ENCODE measurements at places on chromosomes 12 and 14.

GRCh38 chr12:130422676-130423075 lies 85.0 kb downstream of the PIWIL1 start:
- no peak for DNase-seq

DNA sequence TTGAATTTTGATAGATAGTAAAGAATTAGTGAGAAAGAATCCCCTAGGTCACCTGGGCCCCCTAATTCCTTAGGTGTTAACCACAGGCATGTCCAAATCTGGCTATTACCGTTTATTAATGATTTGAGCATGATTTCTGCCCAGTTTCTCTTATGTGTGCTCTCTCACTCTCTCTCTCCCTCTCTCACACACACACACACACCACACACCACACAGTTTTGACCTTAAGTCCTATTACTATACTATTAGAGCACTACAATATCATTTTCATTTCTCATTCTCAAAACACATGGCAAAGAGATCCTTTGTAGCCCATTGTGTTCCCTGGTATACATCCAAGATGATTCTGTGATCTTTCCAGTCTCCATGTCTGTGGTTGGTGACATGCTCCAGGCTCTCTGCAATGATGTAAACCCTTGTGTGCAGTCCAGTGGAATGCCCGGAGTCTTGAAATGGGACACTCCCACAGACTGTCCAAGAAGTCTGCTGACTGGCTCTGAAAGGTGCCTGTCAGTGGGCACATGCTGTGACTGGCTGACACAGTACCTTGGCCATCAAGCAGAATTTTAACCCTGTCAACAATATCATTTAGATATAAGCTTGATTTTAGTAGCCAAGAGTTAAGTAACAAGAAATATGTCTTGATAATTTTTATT lies 96.2 kb downstream of the FIGNL2 start:
- no peak for DNase-seq

- DNase-seq = no peak
Observed at GRCh38 chr12:80589077-80589476, 118.4 kb upstream of the MYF6 start.

DNA sequence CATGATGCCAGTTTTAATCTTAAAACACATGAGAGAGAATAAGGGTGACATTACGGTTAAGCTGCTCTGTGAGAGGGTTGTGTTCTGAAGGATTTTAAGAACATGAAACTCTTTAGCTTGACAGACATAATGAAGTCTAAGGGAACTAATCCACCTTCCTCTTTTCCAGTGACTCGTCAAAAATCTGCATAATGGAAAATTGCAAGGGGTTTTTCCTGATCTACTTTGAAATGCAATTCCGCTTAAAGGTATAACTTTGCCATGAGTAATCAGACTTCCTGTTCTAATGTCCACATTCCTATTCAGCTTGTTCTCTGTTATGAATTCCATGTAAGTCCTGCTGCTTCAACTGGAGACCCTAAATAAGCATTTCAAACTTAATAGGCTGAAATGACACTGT lies at the start of gene ZNF705A:
TSS of gene ZNF705A (plus strand) at position 171 of the 400 bp plus-strand sequence. CDS start 15,611 bp downstream, outside the sequence.
- DNase-seq = no peak

GRCh38 chr12:65761301-65761700 lies 63.0 kb upstream of the HMGA2 start:
- no peak for DNase-seq

DNA sequence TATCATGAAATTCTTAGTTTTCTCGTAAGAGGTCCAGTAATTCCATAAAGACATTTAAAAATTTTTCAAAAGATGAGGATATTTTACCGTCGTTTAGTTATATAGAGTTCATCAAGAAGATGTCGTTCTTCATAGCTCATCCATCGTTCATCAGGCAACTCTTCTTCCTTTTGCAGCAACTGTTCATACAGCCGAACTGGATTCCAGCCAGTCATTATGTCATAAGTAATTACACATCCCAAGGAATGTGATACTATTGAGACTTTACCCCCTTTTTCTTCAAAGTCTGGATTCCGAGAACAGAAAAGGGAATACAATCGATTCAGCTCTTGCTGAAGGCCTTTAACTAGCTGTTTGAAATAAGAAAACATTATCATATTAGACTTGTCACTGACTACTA lies 90.3 kb downstream of the DDHD1 start:
- DNase-seq = no peak

DNA sequence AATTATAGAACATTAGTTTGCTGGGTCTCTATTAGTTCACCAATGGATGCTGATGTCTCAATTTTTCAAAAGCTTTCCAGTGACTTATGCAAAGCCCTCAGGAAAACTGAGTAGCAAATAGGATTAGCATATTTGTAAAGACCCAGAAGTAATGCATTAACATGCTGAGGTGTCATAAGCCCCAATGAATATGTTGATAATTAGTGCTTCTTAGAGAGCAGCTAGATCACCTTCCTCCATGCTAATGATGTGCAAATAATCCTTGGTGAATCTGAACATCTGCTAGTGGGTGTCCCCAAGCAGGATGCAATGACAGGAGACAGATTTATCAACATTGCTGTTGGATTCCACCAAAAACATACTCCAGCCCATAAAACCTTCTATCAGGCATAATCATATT lies 19.0 kb downstream of the IFNG start:
- no peak for DNase-seq

- no peak for DNase-seq
Observed at GRCh38 chr12:30990316-30990715, 63.8 kb downstream of the TSPAN11 start.

DNA sequence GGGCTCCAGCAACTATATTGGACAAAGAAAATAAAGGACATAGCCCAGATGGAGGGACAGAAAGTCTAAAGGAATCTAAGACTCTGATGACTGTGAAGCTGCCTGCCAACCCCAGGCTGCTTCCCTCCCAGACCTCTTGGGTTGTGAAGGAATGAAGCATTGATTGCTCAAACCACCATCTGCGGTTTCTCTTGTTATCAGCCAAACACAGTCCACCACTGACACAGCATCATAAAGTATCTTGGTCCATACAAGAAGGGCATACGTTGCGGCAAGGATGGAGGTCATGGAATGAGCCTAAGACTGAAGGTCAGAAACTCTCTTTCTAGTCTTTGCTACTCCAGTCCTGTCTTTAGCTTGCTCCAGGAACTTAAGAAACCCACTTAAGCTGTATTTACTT lies 58.5 kb upstream of the PLXNC1 start:
- no peak for DNase-seq

- no peak for DNase-seq
Observed at GRCh38 chr12:9699898-9700605, 30.5 kb downstream of the CLEC2D start.

- no peak for DNase-seq
Observed at GRCh38 chr14:30496852-30497251, 62.1 kb upstream of the G2E3 start.

- DNase-seq = no peak
Observed at GRCh38 chr14:70881549-70882177, 25.6 kb upstream of the PCNX1 start.

- no peak for DNase-seq
Observed at GRCh38 chr14:105317546-105317945, 3.0 kb downstream of the PACS2 start.

DNA sequence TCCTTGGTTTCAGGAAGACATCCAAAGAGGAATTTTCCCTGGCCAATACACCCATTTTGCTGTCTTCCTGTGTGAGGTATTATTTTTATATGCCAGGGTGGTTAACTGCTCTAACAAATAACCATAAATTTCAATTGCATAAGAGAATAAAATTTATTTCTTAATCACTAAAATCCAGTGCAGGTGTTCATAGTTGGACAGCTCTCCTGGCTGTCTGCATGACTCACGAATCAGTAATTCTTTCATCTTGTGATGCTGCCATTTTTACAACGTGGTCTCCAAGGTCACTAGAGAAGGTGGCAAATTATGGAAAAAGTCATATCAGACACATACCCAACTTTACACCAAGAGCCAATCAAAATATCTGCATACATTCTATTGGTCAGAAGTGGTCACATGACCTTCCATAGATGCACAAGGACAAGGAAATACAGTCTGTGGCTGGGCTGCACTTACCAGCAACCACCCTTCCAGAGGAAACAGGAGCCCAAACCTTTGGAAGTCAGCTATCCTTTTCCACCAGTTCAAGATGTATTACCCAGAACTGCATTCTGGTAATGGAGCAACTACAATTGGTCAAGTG lies 193.5 kb upstream of the PLEKHG7 start:
- DNase-seq = no peak

GRCh38 chr12:108403952-108404351 lies 64.8 kb upstream of the CMKLR1 start:
- no peak for DNase-seq

DNA sequence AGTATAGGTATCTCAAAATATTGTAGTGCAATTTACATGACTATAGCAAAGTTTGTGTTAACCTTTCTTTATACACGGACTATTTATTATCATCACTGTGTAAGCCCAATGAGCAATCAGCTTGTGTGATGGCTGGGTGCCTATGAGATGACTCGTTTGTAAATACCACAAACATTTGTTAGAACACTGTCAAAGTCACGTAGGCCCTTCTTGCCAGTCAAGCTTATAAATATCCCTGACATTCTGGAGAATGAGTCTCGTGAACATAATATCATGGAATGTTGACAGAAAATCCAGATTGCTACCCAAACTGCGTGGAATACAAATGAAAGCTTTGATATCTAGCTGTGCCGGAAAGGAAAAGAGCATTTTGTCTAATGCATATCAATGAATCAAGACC lies 648.3 kb upstream of the MDGA2 start:
- DNase-seq = no peak

Measured in stimulated activated CD8-positive, alpha-beta memory T cell treated with anti-CD3 and anti-CD28 coated beads, Interleukin-4, amount 100 ng/mL, for 4 hours (primary cell).